ENCODE measurements at places on chromosomes 12 and 14. TPM values are rescaled to one million over a fixed set of nuclear protein-coding genes. Genes with fewer than 3 reads are reported as not detected.

DNA sequence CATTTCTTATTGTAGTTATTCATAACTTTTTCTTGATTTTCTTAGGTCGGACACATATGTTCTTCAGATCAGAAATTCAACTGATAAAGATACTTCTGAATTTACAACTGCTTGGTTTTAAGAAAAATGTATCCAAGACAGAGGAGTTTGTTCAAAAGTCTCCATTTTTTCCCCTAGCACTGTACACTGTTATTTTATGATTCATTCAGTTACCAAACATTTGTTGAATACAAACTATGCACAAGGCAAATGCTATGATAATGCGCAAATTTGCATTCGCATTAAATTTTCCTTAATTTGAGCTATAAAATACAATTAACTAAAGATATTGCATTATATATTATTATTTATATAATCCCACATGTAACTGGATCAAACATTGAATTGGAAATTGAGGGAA is 10.1 kb upstream of the PLEKHA5 start:
- DNase-seq, result no peak

- no peak for DNase-seq
Measured at GRCh38 chr14:65805113-65805473, 392.6 kb downstream of the FUT8 start.

DNA sequence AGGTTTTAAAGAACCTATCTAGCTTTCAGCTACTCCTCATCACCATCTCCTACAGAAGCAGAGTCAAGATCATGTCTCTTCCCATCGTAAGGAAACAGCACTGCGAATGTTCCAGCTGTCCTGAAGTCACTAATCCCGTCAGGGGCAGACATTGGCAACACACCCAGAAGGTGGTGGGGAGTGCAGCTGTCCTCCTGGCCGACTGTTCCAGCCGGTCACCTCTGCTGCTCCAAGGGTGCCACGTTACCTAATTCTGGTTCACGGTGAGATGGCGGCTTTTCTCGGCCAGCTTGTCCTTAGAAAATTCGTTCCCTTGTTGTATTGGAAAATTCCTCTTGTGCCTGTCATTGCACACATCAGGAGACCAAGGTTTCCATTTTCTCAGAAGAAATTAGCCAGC is 196.2 kb downstream of the ZFP36L1 start:
- DNase-seq, result no peak

DNA sequence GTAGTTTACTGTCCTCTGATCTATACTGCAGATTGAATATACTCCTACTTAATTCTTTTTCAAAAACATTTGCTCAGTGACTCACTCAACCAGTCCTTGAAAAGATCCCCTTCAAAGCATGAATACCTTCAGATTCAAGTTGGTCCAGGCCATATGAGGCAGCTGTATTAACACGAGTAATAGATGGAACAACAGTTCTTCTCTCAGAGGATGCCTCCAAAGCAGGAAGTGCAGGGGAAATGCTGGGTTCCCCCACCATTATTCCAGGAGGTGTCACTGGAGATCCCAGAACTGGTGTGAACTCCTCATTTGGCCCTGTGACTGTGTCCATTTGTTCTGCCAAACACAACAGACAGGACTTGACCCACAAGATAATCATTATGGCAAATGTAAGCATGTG is 20.6 kb downstream of the ARMH4 start:
- no peak for DNase-seq

DNA sequence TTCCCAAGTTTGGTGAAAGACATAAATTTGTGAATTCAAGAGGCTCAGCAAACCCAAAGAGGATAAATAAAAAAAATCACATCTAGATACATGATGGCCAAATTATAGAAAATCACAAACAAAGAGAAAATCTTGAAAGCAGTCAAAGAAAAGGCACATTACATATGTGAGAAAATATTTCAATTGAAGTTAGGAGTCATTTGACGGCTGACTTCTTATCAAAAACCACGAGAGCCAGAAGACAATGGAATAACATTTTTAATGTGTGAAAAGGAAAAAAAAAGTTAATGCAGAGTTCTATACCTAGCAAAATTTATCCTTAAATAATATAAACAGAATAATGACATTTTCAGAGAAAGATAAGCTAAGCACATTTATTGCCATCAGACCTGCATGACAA is 307.0 kb downstream of the C12orf75 start:
- DNase-seq, result no peak

DNA sequence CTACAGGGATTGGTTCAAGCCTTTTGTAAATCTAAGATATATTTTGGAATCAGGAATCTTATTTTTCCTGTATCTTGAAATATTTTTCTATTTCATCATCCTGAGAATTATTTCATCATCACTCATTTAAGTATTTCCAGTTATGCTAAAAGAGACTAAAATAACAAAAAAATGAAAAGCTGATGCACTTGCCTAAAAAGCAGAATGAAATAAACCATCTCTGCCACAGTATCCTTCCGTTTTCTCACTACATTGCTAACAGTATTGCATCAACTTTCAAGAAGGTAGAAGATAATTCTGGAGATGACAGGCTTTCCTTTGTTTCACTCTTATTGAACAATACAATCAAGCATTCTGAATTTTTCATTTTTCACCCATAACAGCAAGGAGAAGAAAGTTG is 31.1 kb upstream of the EIF5 start:
- DNase-seq, result no peak

Gene KLRF1
- not detected for total RNA-seq

DNA sequence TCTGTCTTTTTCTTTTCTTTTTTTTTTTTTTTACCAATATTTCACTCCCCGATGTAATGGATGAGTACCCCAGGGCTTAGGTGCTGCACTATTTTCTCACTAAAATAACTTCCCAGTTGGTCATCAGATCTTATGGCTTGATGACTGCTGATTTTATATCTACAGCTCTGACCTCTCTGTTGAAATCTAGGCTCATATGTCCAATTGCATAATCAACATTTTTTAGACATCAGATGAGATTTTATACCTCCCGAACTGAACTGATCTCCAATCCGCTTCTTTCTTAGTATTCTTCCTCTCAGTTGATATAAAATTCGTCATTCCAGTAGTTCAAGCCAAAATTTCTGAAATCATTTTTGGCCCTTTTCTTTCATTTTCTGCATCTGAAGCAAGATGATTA is 1236.5 kb downstream of the SLC16A7 start:
- no peak for DNase-seq

DNA sequence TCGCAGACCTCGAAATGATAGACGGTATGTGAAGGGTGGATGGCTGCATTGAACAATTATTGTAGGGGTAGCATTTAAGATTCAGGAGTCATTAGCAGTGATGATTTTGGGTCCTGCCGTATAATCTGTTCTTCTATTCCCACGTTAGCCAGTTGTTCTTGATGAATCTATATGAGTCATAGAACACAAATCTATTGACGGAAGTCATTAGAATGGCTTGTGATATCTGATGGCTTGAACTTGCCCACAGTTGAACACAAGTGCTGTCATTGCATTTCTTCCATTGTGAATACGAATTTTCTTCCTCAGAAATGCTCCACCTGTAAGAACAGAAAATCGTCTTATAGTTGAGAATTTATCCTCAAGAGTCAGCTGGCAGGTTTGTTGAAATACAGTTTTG is 1.9 kb downstream of the SRSF5 start:
- no peak for DNase-seq

- no peak for DNase-seq
Measured at GRCh38 chr12:45669792-45670191, 59.7 kb upstream of the ARID2 start.

DNA sequence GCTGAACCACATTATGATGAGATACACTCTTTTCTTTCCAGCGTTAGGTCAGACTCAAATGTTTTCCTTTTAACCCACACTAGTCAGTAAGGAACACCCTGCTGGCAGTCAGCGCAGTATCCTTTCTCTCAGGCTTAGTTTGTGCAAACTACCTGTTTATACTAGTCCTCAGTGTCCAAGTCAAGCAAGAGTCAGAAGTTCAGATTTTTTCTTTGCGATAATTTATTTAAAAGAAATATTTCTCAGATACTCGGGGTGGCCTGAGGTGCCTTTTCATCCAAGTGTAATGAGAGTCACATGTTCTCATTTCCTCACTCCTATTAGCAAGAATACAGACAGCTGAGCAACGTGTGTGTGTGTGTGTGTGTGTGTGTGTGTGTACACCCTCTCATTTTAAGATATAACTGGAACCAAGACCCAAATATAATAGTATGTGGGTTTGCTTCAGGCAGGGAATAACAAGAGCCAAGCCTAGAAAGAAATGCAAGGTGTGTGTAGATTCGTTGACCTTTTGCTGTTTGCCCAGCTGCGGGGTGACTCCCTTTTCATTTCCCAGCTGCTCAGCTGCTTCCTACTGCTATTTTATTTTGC is 182.7 kb downstream of the KICS2 start:
- DNase-seq, result no peak

Gene OTX2
- not detected for total RNA-seq

- no peak for DNase-seq
Measured at GRCh38 chr14:101454229-101454628, 107.1 kb upstream of the DIO3 start.

Gene KITLG
- 570 TPM for total RNA-seq

Gene JAG2
- total RNA-seq, result 85.9 TPM

Gene P2RX2
- not detected for total RNA-seq

Gene NTS
- total RNA-seq, result not detected

Measured in HCT116 (cell line).